ENCODE measurements at places on chromosomes 13 and 19.

- DNase-seq: no peak
These were observed 89.8 kb downstream of the ZNF557 start for GRCh38 chr19:7159105-7159933.

DNA sequence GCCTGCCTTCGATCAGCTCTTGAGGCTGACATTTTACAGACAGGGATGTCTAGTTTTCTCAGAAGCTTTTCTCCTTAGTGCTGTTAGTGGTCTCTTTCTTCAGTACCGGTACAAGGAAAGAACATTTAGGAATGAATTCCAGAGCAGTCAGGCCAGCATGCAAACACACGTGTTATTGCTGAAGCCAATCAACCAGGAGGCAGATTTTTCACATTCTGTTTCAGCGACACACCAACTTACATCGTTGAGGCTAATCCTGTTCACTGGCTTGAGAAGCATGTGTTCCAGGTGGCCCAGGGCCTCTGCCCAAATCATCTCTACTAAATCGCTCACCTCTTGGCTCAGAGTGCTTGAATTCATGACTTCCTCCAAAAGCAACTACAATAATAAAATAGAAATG lies 19.2 kb downstream of the PARP4 start:
- DNase-seq: no peak

DNA sequence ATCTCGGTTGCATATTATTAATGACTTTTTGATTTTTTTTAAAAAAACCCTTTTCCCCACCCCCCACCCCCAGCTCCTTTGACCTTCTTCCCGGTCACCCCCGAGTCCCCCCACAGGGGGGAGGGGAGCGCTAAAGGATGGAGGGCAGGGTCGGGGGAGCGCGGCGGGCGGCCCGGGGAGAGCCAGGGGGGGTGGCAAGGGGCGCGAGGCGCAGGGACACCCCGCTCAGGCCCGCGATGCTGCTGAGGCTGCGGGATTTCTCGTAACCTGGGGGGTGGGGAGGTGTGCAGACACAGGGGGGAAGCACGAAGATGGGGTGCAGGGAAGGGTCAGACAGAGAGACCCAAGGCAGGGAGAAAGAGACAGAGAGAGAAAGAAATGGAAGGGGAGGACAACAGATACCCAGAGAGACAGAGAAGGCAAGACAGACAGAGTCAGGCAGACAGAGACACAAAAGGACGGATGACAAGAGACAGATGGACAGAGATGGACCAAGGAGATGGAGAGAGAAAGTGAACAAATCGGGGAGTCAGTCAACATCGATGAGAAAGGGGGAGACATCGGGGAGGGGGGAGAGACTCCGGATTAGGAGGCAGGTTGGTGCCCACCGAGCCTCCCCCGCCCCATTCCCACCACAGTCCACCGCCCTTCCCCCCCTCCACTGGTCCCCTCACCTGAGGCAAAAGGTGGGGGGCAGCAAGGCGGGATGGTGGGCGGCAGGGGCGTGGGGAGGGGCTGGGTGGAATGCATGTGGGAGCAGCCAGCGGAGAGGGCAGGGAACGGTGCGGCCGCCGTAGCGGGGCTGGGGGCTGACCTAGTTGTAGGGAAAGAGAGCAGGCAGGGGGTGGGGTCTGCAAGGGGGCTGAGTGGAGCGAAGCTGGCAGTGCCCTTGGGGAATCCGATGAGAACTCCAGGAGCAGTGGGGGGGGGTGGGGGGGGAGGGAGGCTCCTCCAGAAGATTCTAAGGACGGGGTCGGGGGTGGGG lies 14.2 kb downstream of the KCNC3 start:
- no peak for DNase-seq

DNA sequence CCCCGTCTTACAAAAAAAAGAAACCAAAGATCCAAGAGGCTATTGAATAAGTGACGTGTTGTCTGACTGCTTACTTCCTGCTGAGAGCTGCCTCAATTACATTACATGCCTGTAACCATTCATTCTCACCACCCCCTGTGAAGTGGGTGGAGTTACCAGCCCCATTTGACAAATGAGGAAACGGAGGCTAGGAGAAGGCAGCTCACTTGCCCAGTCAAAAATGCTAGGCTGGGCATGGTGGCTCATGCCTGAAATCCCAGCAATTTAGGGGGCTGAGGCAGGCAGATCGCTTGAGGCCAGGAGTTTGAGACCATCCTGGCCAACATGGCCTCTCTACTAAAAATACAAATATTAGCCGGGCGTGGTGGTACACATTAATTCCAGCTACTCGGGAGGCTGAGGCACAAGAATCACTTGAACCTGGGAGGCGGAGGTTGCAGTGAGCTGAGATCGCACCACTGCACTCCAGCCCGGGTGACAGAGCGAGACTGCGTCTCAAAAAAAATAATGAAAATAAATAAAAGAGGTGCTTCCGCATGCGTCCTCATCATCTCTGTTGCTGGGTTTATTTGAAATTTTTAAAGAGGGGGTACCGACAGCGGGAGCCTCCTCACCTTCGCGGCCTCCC lies 499 bp downstream of the LSM7 start:
- no peak for DNase-seq

GRCh38 chr19:55088543-55089341 lies 13.1 kb downstream of the EPS8L1 start:
- peak; percentile 77 for DNase-seq

- no peak for DNase-seq
These were observed 24.7 kb upstream of the EIF3G start for GRCh38 chr19:10144361-10144760.

DNA sequence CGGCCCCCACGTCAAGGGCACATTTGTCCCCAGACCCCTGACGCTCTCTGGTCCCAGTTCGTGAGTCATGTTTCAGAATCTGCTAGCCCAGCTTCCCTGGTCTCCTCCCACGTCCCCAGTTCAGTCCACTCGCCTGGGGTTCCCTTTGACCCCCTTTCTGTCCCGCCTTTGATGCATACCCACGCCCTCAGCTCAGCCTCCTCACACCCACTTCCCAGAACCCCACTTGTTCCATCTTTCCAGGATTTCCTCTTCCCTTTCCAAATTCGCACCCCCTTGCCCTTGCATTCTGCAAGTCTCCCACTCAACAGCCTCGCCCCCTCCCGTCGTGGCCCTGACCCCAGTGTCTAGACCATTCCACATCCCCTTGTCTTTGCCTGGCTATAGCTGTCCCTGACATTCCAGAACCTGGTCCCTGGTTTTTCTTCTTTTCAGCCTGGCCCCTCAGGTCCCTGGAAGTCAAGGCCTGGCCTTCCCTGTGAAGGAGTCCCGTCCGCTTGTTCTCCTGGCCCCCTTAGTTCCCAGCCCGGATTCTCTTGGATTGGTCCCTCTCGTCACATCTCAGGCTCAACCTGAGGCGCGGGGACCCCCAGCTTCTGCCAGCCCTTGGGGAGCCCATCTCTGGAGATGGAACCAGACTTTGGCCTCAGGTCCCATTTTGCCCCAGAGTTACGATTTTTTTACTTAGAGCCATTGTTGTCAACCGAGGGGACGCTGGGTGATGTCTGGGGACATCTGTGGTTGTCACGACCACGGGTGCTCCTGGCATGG lies 1.3 kb downstream of the NCLN start:
- no peak for DNase-seq

DNA sequence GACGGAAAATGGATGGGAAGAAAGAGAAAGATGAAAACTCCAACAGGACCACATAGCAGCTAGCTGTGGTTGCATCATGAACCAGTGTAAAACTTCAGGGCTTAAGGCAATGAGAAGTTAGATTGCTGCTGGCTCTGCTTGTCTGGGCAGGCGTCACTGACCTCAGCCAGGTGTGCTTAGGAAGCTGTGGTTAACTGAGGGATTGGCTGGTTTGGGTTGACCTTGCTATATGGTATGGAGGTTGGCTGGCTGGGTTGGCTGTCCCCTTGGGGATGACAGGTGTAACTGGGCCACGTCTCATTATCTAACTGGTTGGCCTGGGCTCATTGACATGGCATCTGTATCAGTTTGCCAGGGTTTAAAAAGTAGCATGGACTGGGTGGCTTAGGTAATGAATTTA lies 40.9 kb downstream of the NLRP4 start:
- no peak for DNase-seq

GRCh38 chr19:5738423-5738822 lies 18.0 kb downstream of the CATSPERD start:
- no peak for DNase-seq

- DNase-seq: peak; percentile 93
These were observed 750 bp upstream of the SLC27A1 start for GRCh38 chr19:17469481-17470067.

GRCh38 chr13:75151081-75151643 lies 330.8 kb downstream of the TBC1D4 start:
- DNase-seq: no peak

DNA sequence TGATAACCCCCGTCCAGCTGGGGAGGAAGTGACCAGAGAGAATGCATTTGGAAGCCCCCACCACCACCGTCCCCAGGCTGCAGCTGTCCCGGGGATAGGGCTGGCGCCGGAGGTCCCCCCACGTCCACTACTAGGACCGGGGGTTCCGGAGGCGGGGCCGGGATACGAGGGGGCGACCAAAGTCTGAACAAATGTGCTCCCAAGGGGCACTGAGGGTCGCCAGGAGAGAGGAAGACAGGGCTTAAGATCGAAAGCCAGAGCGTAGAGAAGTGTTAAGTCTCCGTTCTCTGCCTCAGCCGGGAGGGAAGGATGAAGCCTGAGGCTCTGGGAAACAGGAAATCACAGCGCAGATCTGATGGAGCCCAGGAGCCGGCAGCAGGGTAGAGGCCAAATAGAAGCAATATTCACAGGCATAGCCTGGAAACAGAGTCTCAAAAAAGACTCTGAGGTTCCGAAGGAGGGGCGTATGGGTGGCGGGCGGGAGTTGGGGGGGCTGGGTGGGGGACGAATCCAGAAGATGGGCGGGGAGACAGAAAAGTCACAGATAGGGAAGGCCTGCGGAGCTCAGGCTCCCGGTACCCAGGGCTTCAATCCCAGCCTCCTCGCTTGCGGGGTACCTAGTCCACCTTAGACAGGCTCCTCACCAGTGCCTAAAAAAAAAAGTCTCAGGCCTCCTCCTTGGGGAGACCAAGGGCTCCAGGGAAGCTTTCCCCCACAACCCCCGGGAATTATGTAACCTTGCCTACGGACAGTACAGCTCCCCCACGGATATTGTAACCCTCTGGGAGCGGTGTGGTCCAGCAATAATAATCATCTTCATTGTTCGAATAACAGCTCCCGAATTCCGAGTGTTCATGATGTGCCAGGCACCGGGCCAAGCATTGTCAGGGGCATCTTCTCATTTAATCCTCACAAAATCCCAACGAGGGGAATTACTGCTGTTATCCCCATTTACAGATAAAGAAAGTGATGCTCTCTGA lies 1.1 kb upstream of the ERF start:
- no peak for DNase-seq

- DNase-seq: no peak
These were observed 11.9 kb upstream of the TPM4 start for GRCh38 chr19:16064209-16064889.

- DNase-seq: no peak
These were observed 2.1 kb downstream of the NECTIN2 start for GRCh38 chr19:44848036-44848811.

DNA sequence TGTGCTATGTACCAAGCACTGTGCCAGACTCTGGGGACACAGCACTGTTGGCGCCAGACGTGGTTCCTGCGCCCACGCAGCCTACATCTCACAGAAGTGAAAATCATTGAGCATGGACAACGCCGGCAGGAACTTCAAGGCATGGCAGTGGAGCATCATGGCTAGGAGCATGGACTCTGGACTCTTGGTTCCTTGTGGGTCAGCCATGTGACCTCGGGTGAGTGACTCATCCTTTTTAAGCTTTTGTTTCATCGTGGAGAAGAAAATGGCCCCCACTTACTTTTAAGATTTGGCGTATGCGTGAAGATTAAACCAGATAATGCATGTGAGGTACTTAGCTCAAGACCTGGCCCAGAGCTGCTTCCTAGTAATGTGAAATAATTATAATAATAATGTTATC lies 988.5 kb downstream of the UQCRFS1 start:
- no peak for DNase-seq

GRCh38 chr13:34148359-34148758 lies 330.4 kb downstream of the RFC3 start:
- DNase-seq: no peak

- no peak for DNase-seq
These were observed at the start of gene MLNR for GRCh38 chr13:49220036-49220855. TSS of gene MLNR (plus strand) at chr13:49220338. CDS start at chr13:49220338, 0 bp downstream.

- DNase-seq: no peak
These were observed 9.3 kb downstream of the POU2F2 start for GRCh38 chr19:42122691-42123607.

DNA sequence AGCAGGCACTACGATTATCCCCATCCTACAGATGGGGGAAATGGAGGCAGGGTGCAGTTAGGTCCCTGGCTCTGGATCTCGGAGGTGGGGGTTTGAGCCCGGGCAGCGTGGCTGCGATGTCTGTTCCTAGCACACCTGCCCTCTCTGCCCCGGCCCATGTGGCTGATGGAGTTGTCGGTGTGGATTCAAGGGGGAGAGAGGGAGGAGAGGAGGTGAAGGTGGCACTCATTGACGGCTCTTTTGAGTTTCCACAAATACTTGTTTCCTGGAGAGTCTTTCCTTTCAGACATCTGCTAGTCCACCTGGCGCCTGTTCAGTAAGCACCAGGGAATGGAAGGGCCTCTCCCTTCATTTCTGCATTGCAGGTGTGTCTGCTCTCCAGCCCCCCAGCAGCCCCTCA lies 69.9 kb downstream of the ARHGEF18 start:
- no peak for DNase-seq

DNA sequence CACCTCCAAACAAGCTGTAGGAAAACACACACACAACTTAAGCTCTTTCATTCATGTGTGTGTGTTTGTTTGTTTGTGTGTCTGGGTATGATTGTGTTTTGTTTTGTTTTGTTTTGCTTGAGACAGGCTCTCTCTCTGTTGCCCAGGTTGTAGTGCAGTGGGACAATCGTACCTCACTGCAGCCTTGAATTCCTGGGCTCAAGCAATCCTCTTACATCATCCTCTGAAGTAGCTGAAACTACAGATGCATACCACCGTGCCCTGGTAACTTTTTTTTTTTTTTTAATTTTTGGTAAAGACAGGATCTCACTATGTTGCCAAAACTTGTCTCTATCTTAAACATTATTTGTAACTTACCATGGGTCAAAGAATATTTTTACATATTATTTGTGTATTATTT lies 431.7 kb downstream of the SLITRK1 start:
- DNase-seq: no peak

- DNase-seq: no peak
These were observed 32.2 kb upstream of the RANBP3 start for GRCh38 chr19:6010107-6010506.

DNA sequence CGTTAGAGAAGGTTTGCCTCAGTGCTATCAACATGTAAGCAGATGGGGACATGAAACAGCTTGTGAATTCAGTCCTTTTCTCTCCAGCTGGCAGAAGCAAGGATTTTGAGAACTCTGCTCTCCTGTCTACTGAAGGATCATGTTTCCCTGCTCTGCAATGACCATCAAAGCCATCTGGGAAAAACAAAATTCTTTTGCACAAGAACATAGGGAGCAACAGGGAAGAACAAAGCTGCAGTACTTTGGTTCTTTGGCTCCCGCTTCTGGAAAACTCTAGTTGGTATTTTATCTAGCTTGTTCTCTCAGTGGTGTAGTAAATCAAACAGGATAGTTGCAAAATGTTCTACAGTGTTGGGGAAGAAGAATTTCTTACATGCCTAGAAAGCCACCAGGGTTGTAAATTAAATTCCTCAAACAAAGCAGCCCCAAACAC lies 270.4 kb downstream of the ENOX1 start:
- DNase-seq: no peak
